ENCODE measurements at places on chromosomes 12 and 14. TPM values are rescaled to one million over a fixed set of nuclear protein-coding genes. Genes with fewer than 3 reads are reported as not detected.

GLIPR1L1 gene
- not detected for total RNA-seq

GRCh38 chr12:91383099-91383498 is 200.5 kb upstream of the DCN start:
- no peak for DNase-seq

- no peak for DNase-seq
Measured at GRCh38 chr12:47576289-47576945, 129.4 kb downstream of the RPAP3 start.

KRT6C gene
- total RNA-seq: not detected

DNA sequence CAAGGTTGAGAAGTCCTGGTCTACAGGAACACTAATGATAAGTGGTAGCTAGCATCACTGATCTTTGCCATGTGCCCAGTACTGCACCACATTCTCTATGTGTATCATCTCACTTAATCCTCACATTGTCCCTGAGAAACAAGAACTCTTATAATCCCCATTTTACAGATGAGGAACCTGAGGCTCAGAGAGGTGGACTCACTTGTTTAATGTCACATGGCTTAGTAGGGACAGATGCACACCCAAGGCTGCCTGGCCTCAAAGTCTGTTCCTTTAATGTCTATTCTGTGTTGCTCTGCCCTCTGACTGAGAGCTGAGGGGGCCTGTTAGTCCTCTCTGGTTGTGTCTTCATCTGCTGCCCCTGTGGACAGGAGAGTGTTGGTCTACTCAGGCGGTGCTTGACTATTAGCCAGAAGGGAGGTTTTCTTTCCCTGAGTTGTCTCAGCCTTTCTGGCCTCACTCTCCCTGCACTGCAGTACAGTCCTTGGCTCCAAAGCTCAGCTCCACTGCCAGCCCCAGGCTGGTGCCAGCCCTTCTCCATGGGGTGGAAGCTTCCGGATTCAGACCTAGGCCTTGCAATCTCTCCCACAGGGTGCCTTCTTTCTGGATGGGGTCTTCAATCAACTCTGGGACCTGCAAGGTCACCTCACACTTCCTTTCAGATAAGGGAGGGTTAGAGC is 4.9 kb upstream of the DYNLL1 start:
- DNase-seq: no peak

GRCh38 chr14:75736845-75737485 is 75.9 kb downstream of the TTLL5 start:
- DNase-seq: no peak

DNA sequence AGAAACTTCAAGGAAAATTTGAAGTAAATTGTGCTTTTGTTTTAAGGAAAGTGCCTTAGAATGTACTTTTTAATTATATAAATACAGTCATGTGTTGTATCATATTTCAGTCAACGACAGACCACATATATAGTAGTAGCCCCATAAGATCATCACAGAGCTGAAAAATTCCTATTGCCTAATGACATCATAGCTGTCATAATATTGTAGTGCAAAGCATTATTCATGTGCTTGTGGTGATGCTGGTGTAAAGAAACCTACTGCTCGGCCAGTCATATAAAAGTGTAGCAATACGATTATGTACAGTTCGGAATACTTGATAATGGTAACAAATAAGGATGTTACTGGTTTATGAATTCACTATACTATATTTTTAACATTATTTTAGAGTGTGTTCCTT is 198.9 kb upstream of the SLC16A7 start:
- no peak for DNase-seq

DNA sequence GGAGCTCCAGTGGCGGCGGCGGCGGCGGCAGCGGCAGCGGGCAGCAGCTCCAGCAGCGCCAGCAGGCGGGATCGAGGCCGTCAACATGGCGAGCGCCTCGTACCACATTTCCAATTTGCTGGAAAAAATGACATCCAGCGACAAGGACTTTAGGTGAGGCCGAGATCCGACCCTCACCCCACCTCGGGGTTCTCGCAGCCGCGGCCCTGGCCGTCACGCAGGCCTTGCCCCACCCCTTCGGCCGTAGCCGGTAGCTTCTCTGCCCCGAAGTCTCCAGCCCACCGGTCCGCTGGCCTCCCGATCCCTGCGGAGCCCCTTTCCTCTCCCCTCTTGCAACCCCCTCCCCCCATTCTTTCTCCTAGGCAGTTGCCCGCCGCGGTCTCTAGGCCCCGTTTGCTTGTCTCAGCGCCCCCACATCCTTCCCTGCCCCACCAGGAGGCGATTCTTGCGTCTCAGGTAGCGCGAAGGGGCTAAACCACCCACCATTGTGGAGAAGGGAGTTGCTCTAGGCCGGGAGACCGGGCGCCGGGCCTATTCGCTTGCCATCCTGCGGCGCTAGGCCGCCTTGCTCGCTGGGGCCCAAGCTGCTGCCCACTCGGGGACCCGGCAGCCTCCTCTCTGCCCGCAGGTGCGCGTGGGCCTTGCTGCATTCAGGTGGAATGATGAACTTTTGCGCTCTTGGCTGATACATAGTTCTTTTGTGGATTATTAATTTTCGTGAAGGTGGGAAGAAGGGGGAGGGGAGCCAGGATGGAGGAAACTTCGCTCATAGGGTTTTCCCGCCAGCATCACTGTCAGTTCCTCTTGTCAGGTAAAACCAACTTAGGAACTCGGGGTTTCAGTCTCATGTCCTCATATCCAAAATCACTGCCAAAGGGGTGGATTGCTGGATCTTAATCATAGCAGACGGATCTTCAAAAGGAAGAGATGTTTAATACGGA is 745 bp downstream of the CAND1 start:
- DNase-seq: peak; percentile 48

SMOC1 gene
- total RNA-seq: not detected

- no peak for DNase-seq
Measured at GRCh38 chr12:93704122-93704521, 26.9 kb downstream of the CRADD start.

SINHCAF gene
- total RNA-seq: 98.5 TPM

GRCh38 chr14:59186306-59186705 is 2.2 kb upstream of the DAAM1 start:
- no peak for DNase-seq

DNA sequence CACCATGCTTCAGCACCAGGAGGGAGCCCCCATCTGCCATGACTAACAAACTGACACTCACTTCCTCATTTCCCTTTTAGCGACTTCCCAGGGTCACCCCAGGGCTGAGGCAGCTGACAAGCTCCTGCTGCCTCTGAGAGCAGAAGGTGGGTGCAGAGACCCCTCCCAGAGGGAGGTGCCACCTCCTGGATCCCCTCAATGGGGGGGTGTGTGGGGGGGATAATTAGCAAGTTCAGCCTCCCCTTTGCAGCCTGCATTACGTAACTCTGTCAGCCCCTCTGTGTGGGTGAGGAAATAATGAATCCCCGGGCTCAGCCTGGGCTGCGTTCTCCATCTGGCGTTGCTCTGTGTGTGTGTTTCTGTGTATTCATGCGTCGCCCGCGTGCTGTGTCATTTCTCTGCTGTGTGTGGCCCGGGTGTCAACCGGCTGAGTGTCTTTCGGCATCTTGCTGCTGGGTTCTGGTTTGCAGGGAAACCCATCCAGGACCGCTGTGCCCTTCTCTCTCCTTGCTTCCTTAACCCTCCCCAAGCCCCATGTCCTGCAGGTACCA is 28.0 kb downstream of the NOS1 start:
- no peak for DNase-seq

- no peak for DNase-seq
Measured at GRCh38 chr12:119229837-119230236, 51.1 kb downstream of the HSPB8 start.

GRCh38 chr14:38721822-38722431 is 381.1 kb downstream of the SEC23A start:
- DNase-seq: no peak
